Frontal cortex (tissue), 4 donors: ENCODE measurements at places on chromosomes 16 and 17. TPM values are rescaled to one million over a fixed set of nuclear protein-coding genes. Genes with fewer than 3 reads are reported as not detected.
A peak's percentile ranks its signal among the peaks of the same experiment; 100 is the strongest.

Gene C17orf50
- 0.41 TPM for total RNA-seq

GRCh38 chr17:3740611-3741073 lies 16.9 kb downstream of the HASPIN start:
- no peak for DNase-seq

- no peak for DNase-seq
Observed at GRCh38 chr17:66578781-66579489, 256.0 kb upstream of the CACNG5 start.

Gene RHBDL1
- total RNA-seq: 2.0 TPM

GRCh38 chr17:54992797-54993639 lies 24.5 kb downstream of the STXBP4 start:
- peak; percentile 11 for DNase-seq

DNA sequence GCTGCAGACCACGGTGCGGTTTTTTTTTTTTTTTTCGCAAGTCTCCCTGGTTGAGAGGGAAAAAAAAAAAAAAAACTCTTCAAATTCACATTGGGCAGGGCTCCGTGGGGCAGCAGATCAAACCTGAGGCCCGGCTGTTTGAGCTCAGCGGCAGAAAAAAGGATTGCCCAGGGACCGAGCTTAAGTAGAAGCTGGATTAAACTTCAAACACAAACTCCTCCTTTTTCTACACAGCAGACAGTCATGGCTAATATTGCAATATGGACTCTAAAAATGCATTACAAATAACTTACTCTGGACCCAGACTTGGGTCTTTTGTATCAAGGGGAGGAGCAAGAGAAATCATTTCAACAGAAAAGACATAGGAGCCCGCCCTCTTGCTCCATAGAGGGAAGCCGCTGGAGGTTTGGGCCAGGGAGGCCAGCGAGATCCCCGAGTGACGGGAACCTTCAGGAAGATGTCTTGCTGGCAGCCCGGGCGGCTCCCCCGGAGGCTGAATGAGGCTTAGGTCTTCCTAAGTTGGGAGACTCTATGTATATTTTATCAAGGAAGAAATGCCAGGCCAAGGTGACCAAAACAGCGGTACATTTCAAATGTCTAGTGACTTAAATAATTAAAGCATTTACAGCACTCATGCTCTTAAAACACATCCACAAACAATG lies 167.7 kb downstream of the ZNF423 start:
- no peak for DNase-seq

DNA sequence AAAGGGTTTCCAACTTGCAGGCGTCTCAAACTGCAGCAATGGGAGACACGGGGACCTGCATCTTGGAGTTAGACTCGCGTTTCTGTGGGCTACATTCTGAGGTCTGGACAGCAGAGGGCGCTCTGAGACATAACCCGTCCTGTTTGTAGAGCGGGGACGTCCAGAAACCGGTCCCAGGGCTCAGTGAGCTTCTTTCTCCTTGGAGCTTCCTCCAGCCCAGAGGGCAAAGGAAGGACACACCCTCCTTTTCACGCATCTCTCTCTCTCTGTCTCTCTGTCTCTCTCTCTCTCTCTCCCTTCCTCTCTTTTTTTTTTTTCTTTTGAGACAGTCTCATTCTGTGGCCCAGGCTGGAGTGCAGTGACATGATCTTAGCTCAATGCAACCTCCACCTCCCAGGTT lies 19.8 kb downstream of the COX4I1 start:
- DNase-seq: peak; percentile 66

Gene EFCAB13
- total RNA-seq: 14.3 TPM

- DNase-seq: no peak
Observed at GRCh38 chr16:88415713-88416323, 33.1 kb downstream of the ZNF469 start.

DNA sequence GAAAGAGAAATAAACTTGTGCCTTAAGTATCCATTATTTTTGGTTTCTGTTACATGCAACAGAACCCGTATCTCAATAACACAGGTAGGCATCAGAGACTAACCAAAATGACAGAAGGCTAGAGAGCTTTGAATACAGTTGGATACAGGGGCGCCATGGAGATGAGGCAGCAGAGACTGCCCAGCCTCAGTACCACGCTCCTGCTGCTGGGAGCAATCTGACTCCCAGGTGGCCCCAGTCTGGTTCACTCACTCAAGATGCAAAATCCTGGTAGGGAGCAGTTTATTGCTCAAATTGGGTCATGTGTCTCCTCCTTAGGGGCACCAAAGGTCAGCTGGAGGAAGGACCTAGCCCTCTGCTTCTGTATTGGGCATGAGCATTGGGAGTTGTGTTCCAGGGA lies 218.9 kb downstream of the USP22 start:
- DNase-seq: no peak

- no peak for DNase-seq
Observed at GRCh38 chr16:2472488-2472864, 1.4 kb downstream of the NTN3 start.

DNA sequence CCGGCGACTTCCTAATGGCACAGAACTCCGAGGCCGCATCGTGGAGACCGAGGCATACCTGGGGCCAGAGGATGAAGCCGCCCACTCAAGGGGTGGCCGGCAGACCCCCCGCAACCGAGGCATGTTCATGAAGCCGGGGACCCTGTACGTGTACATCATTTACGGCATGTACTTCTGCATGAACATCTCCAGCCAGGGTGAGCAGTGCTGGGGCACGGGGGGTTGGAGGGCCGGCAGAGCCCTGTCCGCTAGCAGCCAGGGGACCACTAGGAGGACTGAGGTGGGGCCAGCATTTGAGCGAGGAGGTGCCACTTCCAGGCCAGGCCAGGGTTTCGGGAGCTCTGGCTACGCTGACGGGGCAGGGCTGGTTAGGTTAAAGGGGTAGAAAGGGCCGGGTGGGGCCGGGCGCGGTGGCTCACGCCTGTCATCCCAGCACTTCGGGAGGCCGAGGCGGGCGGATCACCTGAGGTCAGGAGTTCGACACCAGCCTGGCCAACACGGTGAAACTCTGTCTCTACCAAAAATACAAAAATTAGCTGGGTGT lies 5.1 kb downstream of the MPG start:
- DNase-seq: no peak

DNA sequence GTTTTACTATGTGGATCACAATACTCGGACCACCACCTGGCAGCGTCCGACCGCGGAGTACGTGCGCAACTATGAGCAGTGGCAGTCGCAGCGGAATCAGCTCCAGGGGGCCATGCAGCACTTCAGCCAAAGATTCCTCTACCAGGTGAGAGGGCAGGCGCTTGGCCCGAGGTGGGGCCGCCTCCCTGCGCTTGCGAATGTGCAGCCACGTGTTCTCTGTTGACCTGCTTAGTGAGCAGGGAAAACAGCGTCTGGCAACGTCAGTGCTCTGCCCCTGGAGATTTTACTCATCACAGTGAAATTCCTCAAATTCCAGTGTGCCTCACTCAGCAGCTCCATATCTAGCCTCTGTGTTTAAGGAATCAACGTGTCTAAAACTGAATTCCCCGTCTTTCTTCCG lies 33.4 kb upstream of the CLEC18A start:
- DNase-seq: no peak

DNA sequence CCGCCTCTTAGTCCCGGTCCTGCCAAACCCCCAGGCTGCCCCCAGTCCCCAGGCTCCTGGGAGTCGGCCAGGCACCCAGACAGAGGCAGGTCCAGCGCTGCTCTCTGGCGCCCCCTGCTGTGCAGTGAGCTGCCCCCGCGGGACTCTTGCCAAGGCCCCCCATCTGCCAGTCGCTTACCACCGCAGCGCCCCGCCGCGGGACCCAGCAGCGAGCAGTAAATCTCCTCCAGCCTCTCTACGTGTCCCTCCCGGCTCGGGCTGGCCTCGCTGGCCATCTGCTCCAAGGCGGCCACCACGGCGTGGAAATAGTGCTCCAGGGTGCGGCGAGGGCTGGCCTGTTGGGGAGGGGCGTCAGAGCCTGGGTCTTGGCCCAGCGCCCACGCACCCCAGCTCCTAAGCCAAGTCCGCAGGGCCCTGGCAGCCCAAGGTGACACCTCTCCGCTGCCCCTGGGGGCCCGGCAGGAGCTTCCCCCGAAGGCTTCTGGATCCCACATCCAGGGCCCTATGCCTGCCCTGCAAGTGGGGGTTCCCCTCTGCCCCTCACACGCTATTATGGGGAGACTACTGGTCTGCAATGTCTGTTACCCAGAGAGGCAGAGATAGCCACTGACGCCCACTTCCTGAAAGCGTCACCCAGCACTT lies 33.7 kb upstream of the MFSD6L start:
- no peak for DNase-seq

GRCh38 chr16:87678618-87679017 lies 76.3 kb downstream of the JPH3 start:
- DNase-seq: no peak

GRCh38 chr16:22372882-22373661 lies 1.3 kb downstream of the CDR2 start:
- no peak for DNase-seq

DNA sequence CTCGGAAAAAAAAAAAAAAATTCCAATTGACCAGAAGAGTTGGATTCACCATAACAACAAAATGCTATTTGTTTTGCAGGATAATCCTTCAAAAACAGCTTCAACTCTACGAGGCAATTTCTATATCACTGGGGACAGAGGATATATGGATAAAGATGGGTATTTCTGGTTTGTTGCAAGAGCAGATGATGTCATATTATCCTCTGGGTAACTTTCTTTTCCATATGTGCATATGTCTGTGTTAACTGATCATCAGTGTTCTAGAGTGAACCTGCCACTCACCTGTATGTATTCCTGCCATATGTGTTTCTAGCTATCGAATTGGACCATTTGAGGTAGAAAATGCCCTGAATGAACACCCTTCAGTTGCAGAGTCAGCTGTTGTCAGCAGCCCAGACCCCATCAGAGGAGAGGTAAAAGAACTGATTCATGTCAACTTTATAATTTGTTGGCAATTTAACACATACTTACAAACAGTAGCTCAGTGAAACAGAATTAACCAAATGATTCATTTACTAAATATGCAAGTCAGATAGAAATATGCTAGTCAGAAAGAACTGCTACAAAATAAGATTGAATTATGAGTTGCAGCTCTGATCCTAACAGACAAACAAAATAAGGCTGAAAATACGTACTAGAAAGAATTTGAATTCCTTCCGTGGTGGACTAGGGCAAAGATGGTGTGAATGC lies 14.2 kb downstream of the ERI2 start:
- no peak for DNase-seq

Gene KCNJ16
- total RNA-seq: 6.9 TPM

- DNase-seq: no peak
Observed at GRCh38 chr17:44174427-44174826, 3.9 kb downstream of the ASB16 start.

GRCh38 chr17:31533546-31534155 lies 142.2 kb downstream of the RAB11FIP4 start:
- DNase-seq: peak; percentile 70

GRCh38 chr17:47810200-47810821 lies 11.3 kb downstream of the OSBPL7 start:
- no peak for DNase-seq

DNA sequence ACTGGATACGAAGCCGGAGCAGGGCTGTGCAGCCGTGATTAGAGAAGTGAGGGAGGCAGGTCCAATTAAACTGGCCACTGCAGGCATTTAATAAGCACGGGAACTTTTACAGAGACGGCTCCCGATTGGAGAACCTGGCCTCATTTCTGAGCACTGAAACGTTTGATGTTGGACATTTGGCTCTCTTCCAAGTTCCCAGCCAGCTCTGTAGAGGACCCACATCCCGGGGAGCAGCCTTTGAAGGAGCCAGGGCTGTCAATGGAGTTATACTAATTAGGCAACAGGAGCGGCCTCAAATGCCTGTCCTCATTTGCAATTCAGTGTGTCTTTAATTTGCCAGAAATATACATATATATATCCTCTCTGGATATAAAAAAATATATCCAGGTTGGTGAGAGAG lies 499.4 kb upstream of the C16orf82 start:
- DNase-seq: peak; percentile 3

Gene IRF8
- 3.7 TPM for total RNA-seq

GRCh38 chr17:64499805-64500486 lies 3.1 kb upstream of the POLG2 start:
- DNase-seq: no peak

DNA sequence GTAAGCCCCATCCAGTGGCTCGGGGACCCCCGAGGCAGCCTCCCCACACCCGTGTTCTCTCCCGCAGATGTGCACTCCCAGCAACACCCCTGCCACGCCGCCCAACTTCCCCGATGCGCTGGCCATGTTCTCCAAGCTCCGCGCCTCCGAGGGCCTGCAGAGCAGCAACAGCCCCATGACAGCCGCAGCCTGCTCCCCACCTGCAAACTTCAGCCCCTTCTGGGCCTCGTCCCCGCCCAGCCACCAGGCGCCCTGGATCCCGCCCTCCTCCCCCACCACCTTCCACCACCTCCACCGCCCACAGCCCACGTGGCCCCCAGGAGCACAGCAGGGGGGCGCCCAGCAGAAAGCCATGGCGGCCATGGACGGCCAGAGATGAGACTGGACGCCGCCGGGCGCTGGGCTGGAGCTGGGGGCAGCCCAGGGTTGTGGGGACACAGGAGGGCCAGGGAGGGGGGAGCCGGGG lies 5.0 kb downstream of the UBALD2 start:
- DNase-seq: no peak

DNA sequence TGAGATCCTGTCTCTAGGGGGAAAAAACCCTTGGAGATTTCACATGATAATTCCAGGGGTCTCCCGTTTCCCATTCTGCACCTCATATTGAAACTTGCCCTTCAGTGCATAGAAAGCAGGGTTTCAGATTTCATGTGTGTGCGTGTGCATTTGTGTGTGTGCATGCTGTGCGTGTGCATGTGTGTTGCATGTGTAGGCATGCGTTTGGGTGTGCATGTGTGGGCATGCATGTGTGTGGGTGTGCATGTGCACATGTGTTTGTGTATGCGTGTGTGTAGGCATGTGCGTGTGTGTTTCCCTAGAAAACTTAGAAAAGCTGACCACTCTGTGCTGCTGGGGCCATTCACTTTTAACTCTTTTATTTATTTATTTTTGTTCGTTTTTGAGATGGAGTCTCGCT lies 40.0 kb downstream of the IL21R start:
- DNase-seq: no peak

DNA sequence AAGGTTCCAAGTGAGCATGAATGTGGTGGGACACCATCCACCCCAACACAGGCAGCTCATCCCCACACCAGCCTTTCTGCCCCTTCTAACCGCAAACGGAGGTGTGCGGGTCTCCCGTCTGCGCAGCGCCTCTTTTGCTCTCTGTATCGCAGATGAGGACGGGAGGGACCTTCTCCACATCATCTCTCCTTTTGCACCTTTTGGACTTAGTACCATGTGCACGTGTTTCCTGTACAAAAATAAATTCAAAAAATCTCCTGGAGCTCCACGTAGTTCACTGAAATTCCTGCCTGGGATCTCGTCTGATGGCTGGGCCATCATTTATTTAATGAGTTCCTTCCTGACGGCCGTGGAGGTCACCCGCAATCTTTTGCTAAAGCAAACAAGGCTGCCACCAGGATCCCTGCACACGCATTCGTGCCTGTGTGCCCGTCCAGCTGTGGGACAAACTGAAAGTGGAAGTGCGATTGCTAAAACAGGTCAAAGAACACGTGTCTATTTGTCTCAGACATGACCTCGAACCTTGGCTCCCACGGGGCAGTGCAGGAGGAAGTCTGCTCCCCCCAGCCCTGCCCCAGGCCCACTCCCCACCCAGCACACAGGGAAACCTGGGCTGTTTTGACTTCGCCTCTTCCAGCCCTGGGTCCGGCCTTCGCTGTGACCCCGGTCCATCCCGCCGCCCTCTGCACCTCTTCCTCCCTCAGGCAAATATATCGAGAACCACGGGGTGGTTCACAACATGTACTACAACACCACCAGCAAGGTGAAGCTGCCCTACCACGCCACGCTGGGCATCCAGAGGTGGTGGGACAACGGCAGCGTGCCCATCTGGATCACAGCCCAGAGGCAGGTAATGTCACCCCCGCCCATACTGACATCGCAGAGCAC lies 2.3 kb downstream of the ENPP7 start:
- DNase-seq: no peak

Gene FOXN1
- total RNA-seq: not detected

- DNase-seq: no peak
Observed at GRCh38 chr17:16818340-16818739, 128.3 kb downstream of the CCDC144A start.
